ENCODE measurements at places on chromosomes 4 and X. TPM values are rescaled to one million over a fixed set of nuclear protein-coding genes. Genes with fewer than 3 reads are reported as not detected.

CXCL9 gene
- not detected for total RNA-seq

DNA sequence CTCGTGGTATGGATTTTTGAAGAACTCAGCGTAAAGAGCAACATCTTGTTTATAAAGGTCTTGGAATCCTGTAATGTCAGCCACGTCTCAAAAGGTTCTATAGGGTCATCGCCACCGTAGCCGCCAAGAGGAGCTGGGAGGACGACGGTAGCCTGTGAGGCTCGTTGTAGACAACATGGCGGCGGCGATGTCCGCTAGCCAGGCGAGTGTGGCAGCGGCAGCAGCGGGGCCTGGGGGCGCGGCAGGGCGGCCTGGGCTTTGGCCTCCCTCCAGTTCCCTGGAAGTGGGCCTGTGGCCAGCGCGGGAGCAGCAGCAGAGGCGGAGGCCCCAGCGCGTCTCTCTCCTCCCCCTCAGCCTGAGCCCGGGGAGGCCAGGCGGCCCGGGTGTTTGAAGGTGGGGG is 143.5 kb upstream of the PBDC1 start:
- DNase-seq = no peak

- no peak for DNase-seq
Observed at GRCh38 chr4:144403893-144404292, 242.1 kb upstream of the HHIP start.

- DNase-seq = no peak
Observed at GRCh38 chr4:179989975-179990374, 2253.2 kb upstream of the TENM3 start.

GRCh38 chrX:96989830-96990571 is 106.3 kb downstream of the RPA4 start:
- DNase-seq = no peak

SLC34A2 gene
- not detected for total RNA-seq

DNA sequence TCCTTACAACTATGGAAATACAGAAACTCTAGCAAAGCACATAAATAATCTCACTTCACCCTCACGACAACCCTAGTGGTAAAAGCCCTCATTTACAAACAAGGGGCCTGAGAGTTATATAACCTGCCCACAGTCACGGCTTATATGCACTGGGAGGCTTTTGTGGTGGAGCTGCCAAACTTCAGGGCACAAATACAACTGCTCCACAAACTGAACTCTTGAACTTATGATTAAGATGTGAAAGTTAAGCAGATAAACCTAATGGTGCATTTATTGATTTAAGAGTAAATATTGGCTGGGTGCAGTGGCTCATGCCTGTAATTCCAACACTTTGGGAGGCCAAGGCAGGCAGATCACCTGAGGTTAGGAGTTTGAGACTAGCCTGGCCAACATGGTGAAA is 19.0 kb downstream of the SLC2A9 start:
- DNase-seq = no peak

GRCh38 chr4:183797011-183797444 is 108.1 kb upstream of the STOX2 start:
- DNase-seq = no peak

GRCh38 chr4:85776096-85776495 is 301.1 kb downstream of the ARHGAP24 start:
- DNase-seq = no peak

MED14 gene
- 57.0 TPM for total RNA-seq

TMSB15B gene
- 6.4 TPM for total RNA-seq

DNA sequence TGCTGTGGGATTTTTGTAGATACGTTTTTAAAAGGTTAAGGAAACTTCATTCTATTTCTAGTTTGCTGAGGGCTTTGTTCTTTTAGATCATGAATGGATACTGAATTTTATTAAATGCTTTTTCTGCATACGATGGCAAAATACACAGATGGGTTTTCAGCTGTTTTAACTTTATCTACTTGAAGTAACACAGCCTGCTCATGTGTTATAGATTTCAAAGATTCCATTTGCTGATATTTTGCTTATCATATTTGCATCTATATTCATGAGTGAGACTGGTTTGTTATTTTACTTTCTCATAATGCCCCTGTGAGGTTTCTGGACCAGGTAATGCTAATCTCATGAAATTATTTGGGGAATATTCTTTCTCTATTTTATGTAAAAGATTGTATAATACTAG is 34.5 kb upstream of the HERC5 start:
- no peak for DNase-seq

DNA sequence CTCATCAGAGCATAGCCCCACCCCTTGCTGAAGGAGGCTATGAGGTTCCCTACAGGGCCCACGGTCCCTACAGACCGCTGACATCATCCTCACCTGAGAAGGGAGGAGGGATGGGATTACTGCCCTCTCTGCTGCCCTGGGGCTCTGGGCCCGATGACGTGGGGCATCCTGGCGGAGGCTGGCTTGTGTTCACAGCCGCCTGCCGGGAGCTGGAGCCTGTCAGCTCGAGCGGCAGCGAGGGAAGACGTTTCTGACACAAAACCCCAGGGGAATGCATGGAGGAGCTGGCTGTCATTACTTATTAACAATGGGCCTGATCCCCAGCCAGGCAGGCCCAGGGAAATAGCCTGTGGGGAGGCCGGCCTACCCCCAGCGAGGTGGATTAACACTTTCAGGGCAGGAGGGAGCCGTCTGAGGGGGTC is 106.6 kb upstream of the ATP6AP2 start:
- DNase-seq = no peak

GRCh38 chr4:6228158-6229067 is 28.1 kb upstream of the JAKMIP1 start:
- no peak for DNase-seq

PDE5A gene
- total RNA-seq = 0.80 TPM

PFKFB1 gene
- 0.99 TPM for total RNA-seq

DNA sequence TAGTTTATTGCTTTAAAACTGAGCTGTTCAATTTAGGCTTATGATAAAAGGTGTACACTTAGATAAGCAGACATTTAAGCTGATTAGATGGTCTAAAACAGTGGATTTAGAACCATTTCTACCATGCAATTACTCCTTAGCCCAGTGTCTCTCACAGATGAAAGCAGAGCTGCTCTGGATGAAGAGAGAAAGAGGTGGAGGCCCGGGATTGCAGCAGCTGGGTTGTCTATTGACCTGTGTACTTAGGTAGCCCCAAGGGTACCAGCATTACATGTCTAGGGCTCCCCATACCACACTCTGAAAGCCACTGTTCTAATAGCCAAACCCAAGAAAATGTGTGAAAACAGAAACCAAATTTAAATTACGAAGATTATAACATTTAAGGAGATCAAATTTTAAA is 86.0 kb upstream of the GIMD1 start:
- DNase-seq = no peak

DNA sequence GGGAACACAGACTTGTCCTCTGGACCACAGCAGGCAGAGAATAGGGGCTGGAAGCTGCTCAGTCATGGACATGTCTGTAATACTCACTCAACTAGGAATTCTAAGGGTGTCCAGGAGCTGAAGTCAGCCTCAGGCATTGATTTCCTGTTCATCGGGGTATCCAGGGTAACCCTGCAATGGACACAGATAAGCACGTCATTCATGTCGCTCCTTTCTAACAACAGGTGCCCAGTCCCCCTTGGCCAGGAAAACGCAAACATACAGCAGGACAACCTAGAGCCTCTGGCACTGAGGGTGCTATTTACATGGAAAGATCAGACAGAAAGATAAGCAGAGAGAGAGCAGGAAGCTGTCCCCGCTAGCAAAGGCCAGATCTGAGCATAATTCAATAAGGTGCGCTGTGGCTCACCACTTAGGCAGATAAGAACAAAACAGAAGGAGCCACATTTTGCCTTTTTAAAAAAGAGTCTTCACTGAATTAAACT is 21.3 kb downstream of the QDPR start:
- no peak for DNase-seq

DNA sequence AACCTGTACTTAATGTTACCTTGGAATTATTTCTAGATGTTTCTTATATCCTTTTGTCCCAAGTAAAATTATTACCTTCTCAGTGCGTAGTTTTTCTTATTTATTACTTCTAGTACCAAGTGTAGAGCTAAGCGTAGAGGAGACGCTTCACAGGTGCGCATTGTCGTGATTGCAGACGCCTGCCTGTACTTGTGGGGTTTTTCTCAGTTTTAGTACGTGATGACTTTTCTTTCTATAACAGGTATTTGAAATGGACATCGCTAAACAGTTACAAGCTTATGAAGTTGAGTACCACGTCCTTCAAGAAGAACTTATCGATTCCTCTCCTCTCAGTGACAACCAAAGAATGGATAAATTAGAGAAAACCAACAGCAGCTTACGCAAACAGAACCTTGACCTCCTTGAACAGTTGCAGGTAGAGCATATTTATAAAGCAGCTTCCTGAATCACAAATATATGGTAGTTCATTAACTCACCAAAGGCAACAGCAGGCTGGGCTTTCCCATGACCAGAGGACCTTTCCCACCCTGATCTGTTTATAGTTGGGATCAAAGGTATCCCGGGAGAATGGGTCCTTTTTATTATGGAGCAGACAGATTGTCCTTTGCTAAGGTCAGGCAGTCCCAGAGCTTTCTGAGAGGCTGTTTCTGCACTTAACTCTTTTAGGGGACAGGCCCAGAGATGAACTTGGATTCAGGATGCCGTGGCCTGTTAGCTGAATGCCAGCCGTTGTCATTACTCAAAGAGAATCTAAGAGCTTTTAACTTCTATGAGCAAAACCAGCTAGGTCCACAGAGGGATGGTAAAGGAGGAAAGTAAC is 172.9 kb downstream of the PTTG2 start:
- no peak for DNase-seq

- DNase-seq = peak; percentile 85
Observed at GRCh38 chr4:3044870-3045819, 29.2 kb downstream of the HTT-AS start.

GRCh38 chr4:135192751-135193535 is 991.4 kb upstream of the PABPC4L start:
- no peak for DNase-seq

GRCh38 chr4:64911846-64912245 is 502.6 kb upstream of the TECRL start:
- DNase-seq = no peak

- no peak for DNase-seq
Observed at GRCh38 chr4:177182166-177182565, 127.5 kb upstream of the NEIL3 start.

SLC7A11 gene
- total RNA-seq = 5.2 TPM

DNA sequence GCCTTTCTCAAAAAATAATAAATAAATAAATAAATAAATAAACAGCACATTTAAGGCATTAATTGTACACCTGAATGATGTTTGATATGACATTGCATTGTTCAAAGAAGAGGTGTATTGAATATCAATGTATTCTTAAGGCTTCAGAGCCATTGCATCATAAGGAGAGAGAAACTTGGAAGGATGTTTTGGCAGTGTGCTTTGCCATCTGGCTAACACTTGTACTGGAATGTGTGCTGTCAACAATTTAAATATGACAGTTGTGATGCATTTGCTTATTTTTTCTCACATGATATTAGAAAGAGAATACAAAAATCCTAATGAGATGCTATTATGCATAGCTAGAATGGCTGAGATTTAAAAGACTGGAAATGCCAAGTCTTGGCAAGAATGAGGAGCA is 67.8 kb downstream of the FAM133A start:
- DNase-seq = no peak

YIPF6 gene
- 16.3 TPM for total RNA-seq

SLC2A9 gene
- total RNA-seq = 1.2 TPM

DNA sequence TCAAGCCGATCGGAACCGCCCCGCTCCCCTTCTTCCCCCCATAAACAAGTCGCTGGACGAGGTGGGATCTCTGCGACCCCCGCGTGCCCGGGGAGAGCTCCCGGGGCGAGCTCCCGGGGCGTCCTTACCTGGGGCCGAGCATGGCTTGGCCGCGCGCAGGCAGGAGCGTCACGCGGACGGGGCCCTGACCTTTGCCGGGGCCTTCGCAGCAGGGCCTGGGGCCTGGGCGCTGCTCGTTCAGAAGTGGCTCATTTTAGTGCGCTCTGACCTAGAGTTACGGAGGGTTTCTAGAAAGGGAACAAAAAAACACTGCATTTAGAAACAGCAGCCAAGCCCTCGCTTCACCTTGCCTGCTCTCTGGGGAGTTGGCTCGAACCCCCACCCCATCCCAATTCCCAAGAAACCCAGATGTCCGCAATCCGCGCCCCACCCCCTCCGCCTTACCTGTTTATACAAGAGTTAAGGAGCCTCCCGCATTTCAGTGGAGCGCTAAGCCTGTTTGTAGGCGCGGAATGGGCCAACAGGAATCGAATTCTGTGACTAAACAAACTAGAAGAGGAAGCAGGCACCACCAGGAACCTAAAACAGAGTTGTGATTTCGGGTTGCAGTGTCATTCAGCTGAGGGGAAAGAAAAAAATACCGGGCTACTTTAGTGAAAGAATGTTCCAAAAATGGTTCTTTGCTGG is 814 bp upstream of the RBM47 start:
- no peak for DNase-seq

NAA11 gene
- total RNA-seq = not detected

Data from activated naive CD4-positive, alpha-beta T cell treated with anti-CD3 and anti-CD28 coated beads, Interleukin-2, amount 50 U/mL, for 72 hours (primary cell).